Omental fat pad (tissue), 4 donors: ENCODE measurements at places on chromosomes 11 and 22. TPM values are rescaled to one million over a fixed set of nuclear protein-coding genes. Genes with fewer than 3 reads are reported as not detected.

GRCh38 chr11:1025410-1026162, 10.9 kb downstream of the MUC6 start:
- DNase-seq = no peak

DNA sequence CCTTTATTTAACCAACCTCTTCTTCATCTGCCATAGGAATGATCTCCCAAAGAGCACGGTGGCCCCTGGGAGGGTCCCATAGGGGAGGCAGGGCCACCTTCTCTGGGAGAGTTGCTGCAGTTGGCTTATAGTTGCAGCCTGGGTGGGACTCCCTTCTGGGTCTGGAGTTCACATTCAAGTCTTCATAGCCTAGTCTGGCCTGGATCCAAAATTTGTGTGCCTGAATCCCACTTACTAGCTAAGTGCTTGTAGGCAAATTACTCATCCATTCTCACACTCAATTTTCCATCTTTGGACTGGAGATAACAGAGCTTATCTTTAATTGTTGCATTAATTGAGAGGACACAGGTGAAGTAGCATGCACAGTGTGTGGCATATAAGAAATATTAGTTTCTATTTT, 163.6 kb downstream of the GRIK4 start:
- DNase-seq = no peak

DNA sequence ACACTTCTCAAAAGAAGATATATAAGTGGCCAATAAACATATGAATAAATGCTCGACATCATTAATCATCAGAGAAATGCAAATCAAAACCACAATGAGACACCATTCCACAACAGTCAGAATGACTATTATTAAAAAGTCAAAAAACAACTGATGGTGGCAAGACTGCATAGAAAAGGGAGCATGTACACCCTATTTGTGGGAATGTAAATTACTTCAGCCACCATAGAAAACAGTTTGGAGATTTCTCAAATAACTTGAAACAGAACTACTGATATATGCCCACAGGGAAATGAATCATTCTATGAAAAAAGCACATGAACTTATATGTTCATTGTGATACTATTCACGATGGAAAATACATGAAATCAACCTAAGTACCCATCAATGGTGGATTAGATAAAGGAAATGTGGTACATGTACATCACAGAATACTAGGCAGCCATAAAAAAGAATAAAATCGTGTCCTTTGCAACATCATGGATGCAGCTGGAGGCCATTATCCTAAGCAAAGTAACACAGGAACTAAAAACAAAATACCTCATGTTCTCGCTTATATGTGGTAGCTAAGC, 42.4 kb downstream of the GLYATL2 start:
- DNase-seq = no peak

DNA sequence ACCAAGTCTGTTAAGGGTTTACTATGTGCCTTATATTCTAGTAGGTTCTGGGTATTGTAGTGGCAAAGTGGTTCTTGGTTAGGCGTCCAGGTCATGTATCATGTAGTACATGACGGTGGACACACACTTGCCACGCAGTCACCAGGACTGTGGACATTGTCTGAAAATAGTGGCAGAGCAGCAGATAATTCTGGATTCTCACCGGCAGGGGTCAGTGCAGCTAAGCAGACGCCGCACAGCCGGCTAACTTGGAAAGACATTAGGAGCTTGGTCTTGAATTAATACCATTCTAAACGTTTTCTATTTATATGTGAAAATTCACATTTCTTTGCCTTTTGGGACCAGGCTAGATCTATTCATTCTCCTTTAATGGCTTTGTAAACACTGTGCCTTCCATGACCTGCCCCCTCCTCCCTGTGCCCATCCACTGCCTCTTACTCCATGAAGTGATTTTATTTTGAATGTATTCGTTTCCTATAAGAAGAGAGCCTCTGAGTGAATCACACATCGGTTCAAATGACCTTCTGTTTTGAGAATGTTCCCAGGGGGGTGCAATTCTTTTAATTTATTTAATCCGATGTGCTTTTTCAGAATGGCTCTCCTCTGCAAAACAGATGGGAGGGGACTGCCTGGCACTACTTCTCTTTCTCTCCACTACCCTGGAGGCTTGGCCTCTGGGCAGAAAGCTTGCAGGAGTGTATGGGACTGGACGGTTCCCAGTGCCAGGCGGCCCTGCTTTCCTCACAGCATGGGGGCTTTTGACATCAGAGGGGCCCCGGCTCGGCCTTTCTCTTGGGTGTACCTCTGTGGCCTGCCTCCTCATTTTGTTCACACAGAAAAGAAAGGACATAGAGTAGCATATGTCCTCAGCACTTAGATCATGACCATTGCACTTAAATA, 378.0 kb downstream of the NTM start:
- no peak for DNase-seq

- DNase-seq = no peak
These were observed 6.8 kb upstream of the CREB3L1 start for GRCh38 chr11:46270684-46271083.

- no peak for DNase-seq
These were observed 259.7 kb downstream of the KIRREL3 start for GRCh38 chr11:126740846-126741245.

DNA sequence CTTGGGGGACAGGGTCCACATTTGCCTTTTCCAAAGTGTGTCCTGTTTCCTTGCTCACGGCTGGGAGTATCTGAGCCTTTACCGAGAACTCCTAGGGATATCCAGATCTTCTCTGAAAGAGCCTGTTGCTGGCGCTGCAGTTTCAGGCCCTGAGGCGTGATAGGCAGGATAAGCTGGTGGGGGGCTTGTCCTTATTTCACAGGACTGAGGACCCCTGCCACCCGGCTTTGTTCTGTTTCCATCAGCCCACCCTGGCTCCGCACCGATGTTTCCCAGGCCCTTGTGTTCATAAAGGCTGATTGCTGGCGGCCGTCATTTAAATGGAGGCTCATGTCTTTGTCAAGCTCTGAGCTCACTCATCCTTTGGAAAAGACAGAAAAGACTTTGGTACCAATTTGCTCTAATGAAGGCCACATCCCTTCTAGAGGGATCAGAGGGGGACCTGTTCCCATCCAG, 9.4 kb upstream of the NPTXR start:
- DNase-seq = no peak

- DNase-seq = peak; percentile 59
These were observed 6.4 kb upstream of the IFITM3 start for GRCh38 chr11:326842-327580.

RASGRP2 gene
- total RNA-seq = 53.1 TPM

DNA sequence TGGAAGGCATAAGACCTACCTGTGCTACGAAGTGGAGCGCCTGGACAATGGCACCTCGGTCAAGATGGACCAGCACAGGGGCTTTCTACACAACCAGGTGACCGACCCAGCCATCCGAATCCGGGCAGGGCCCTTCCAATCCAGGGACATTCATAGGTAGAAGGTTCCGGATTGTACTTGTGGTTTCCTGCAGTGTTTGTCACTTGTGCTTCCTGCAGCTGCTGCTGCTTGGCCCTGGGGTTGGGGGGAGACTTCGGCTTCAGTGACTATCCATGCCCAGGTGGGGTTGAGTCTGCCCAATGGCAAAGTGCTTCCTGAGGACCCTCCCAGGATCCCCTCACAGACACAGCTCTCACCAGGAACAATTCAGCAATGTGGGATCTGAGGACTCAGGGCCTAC, 2.2 kb downstream of the APOBEC3A start:
- DNase-seq = no peak

DNA sequence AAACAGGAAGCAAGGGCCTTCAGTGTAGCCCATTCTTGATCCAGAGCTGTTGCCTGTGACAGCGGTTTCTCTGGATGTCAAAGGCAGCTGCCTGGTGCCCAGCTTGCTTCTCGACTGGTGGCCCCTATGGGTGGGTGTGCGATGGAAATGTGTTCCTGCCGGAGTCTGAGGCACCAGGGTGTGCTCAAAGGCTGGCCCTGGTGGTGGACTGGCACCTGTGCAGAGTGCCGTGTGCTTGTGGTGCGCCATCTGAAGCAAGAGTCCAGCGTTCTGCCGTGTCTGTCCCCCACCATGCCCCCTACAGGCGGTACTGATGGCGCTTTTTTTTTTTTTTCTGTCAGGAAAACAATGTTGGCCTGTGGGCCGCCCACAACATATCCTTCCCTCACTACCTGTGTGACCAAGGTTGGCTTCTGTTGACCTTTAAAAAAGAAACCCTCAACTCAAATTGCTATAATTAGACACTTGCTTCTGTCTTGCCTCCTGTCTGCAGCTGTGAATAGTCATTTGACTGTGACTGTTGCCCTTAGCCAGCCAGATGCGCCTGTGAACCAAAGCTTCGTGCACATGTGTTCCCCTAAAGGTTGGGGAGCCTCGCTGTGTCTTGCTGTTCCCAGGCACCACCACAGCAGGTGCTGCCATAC, 4.7 kb upstream of the RANBP1 start:
- no peak for DNase-seq

GRCh38 chr11:7251836-7252682, at the start of gene SYT9:
Gene SYT9, plus strand, starts transcription at chr11:7251904. Its CDS starts 283 bp downstream, at chr11:7252187.
- no peak for DNase-seq

GRCh38 chr11:42631220-42631843, 680.5 kb upstream of the API5 start:
- DNase-seq = no peak

SCGB1A1 gene
- not detected for total RNA-seq

DNA sequence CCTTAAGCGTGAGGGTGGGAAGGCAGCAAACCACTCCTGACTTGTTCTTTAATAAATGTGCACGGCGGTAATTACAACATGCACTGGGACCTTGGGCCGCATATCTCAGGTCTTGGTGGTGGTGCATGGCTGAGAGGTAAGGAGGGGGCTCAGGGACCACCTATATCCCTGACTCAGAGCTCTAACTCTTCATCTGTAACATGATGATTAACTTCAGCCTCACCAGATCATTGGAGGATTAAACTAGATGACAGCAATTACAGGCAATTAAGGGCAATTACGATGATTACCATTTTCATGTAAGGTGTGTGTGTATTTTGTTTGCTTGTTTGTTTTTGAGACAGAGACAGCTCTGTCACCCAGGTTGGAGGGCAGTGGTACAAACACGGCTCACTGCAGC, 45.0 kb downstream of the FBLN1 start:
- DNase-seq = no peak

- no peak for DNase-seq
These were observed 54.0 kb downstream of the MIAT start for GRCh38 chr22:26711205-26711963.

- no peak for DNase-seq
These were observed 6.1 kb upstream of the STIM1 start for GRCh38 chr11:3849297-3849874.

DNA sequence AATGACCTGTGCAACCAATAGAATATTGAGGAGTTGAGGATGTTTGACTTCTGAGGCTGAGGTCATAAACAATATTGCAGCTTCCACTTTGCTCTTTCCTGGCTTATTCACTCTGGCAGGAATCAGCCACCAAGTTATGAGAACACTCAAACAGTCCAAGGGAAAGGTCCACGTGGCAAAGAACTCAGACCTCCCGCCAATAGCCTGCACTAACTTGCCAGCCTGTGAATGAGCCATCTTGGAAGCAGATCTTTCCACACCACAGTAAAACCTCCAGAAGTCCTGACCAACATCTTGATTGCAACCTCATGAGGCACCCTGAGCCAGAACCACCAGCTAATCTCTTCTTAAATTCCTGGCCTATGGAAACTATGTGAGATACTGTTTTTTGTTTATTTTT, 22.7 kb upstream of the PICALM start:
- no peak for DNase-seq

DNA sequence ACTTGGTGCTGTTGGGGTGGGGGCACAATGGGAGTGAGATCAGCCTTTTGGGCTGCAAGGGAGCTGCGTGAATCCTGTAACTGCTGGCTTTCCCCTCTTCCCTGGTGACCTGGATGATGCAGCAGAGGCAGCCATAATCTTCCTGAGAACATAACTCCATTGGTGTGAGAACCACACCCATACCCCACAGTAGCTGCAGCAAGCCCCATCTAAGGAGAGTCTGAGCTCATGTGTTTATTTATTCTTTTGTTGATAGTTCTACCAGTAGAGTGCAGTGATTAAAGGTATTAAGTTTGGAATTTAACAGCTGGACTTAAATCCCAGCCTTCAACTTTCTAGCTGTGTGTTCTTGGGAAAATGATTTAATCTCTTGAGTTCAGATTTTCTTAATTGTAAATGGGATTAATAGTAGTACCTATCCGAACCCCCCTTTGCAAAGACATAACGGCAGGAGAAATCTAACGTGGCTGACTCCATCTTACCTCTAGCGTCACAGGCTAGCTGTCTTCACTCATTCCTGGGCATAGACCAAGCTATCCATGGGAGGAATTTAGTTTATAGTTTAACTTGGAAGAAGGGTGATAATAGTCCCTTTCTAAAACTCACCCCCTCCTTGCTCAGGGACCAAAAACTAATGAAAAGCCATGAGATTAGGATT, 385.0 kb upstream of the DDI1 start:
- DNase-seq = no peak

GRCh38 chr11:10388574-10388973, 66.5 kb upstream of the AMPD3 start:
- no peak for DNase-seq

GTSE1 gene
- 2.5 TPM for total RNA-seq

- DNase-seq = no peak
These were observed 51.6 kb downstream of the LGR4 start for GRCh38 chr11:27420722-27421572.

GTF2H1 gene
- total RNA-seq = 74.2 TPM

DNA sequence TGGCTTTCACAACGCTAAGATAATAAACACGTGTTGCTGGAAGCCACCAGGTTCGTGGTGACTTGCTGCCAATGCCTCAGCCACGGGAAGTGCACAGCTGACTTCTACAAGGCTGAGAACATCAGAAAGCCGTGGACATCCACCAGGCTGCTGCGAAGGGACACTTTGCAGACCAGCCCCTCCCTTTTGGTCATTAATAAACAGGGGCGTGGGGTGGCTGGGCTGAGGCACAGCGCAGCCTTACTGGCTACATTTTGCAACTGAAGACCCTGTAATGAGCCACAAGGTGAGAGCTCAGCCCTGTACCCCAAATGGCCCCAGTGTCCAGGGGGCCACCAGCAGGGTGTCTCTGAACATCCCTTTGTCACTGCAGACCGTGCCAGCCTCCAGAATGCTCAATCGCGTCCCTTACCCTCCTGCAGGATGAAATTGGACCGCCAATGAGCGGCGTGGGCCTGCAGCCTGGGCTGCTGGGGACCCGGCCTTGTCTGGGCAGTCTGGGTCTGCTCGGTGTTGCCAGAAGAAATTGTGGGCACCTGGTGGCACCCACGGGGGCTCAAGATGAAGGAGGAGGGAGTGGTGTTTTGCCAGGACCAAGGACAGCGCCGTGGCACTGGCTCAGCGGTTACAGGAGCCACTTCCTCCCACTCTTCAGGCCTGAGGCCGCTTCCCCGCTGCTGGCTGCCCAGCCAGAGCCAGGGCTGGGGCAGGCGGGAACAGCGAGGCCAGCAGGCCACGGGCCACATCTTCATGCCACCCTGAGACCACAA, 181.9 kb downstream of the CTTN start:
- no peak for DNase-seq
